Activated T-cell treated with anti-CD3 and anti-CD28 coated beads, Interleukin-2, amount 50 U/mL, for 1 hour (primary cell): ENCODE measurements at places on chromosomes 4 and X.
A peak's percentile ranks its signal among the peaks of the same experiment; 100 is the strongest.

DNA sequence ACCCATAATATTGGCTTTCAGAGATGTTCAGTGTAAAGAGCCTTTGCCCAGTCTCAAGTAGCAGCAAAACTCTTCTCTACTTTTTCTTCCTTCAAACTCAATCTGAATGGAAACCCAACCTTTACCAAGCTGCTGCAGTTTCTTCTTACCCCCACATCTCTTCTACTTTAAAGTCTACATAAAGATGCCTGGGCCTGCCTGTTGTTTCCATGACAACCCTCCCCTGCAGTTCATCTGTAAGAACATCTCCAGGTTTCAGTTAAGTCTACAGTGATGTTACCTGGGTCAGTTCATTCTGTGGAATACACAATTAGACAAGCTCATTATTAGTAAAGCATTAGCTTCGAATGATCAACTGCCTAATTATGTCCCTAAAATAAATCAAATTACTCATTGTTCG, 81.4 kb downstream of the SPANXN3 start:
- no peak for DNase-seq

- DNase-seq = peak; percentile 35
These were observed 564 bp downstream of the PGK1 start for GRCh38 chrX:78104447-78105176.

DNA sequence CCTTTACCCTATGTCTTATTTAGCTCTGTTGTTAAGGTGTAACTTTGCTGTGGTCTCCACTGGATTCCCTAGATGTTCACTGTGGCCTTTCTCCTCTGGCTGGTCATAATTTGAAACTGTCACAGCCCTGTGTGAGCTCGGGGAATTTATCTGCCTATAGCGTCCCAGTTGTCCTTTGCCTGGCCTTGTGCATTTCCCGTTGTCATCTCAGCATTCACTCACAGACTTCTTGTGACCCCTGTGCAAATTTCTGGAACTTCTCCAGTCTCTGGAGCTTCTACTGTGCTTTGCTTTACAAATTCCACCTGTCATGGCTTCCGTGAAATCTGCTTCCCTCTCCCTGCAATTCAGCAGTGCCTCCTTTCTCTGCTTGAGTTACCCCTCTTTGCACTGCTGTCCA, 106.7 kb downstream of the WWC2 start:
- DNase-seq = no peak

DNA sequence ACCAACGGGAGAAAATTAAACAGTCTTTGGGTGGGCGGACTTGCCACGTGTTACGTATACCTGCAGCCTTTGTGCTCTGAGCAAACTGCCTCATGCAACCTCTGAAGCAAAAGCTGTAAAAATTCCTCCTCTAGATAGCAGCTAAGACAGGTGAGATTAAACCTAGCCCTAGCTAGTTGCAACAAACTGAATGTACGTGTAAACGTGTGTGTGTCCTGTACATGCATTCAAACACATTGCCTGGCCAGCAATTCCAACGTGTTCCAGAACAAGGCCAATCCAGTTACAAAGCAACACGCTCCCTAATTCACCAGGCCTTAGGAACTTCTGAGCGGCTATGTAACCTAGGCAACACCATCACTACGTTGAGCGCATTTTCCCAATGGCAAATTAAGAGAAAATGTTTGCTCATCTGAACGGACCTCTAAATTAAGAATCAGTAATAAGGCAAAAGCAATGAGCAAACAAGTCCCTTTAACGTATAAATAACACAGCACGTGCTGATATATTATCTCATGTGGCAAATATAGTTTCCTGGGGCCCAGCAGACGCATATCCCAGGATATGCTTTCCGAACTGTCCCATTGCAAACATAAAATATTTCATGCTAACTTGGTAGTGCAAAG, 792 bp downstream of the PPID start:
- peak; percentile 22 for DNase-seq

DNA sequence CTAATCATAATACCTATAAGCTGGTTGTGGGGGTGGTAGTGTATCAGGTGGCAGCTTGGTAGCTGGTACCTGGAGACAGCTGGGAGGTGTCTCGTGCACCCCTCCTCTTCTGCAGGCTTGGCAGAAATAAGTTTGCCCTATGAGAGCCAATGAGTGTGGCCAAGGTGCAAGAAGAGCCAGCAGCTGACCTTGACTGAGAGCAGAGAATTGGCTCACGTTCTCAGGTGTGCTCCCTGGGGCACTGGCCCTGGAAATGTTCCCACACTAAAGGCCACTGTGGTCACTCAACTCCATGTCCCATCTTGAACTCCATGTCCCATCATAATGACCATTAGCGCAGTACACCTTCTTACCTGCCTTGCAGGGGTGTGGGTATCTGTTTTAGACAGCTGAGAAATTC, 13.4 kb downstream of the TRMT44 start:
- no peak for DNase-seq

- DNase-seq = no peak
These were observed 3.9 kb upstream of the FAAH2 start for GRCh38 chrX:57282568-57282967.

DNA sequence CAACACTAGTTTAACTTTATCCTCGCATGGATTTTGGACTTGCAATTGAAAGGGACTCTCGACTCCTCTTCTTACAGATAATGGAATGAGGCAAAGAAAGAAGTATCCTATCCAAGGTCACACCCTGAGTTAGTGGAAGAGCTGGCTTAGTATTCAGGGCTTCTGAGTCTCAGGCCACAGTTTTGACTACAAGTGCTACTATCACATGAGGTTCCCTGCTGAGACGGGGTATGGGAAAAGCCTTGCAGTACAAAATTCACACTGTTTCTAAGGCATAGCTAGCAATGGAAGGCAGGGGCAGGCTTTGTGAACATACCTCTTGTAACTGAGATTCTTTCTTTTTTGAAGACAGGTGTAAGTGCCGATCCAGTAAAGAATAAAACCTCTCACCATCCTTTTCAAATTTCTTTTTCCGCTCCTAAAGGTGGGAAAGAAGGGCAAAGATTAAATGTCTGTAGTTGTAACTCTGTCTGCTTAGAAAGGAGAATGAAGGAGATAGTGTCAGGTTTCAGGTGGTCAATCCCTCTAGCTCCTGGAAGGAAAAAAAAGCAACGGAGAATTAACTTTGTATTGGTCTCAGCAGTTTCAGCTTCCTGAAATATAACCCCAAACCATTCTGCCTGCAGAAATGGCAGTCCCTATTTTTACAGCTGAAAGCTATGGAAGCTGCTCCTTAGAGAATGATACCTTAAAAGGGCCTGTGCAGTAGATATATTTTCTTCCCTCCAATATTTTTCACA, 199.0 kb downstream of the OPHN1 start:
- DNase-seq = no peak

- DNase-seq = no peak
These were observed 177.4 kb upstream of the MAMLD1 start for GRCh38 chrX:150185766-150186165.

- no peak for DNase-seq
These were observed 735.6 kb downstream of the GLUD2 start for GRCh38 chrX:121782976-121783375.

DNA sequence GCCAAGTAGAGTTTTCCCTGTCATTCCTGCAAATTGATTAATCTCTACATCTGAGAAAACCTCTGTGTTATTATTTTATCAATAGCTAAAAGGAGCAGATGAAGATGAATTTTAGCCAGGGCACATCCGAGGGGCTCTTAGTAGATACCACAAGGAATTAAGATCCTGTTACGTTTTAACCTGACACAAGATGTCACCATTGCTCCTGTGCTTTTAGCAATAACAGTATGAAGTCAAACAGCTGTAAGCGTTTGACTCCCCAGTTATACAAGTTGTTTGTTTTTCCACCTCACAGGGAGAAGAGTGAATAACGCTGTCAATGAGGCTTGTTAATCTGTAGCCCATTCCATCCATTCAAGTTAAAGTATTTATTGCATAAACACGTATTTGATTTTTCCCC, 76.0 kb upstream of the AP1S2 start:
- DNase-seq = no peak

DNA sequence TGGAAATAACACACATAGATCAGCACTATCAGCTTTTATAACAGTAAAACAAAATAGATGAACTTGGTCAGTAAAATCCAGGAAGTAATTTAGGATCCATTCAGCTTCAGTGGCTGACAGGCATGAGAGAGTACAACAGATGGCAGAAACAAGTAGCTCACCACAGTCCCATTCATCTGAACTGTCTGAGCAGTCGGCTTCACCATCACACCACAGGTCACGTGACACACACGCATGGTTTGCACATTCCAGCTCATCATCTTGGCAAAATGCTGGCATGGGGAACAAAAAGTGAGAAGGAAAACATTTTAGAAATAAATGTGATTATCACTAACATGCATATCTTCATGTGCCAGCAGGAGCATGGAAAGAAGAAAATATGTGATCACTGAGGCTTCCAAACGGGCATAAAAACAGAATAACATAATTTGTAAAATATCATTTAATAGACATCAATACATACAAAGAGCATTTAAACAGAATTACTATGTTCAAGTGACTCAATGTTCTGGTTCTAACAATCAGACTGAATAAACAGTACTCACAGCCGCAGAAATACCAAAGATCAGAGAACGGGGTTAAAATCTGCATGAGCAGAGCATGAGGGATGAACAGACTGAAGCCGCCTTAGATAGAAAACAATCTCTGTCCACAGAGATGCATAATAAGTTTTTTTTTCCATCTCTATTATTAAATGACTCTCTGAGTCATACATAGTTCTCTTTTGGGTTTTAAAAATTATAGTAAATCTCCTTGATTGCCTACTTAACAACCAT, 158.1 kb downstream of the ATP10D start:
- DNase-seq = no peak

DNA sequence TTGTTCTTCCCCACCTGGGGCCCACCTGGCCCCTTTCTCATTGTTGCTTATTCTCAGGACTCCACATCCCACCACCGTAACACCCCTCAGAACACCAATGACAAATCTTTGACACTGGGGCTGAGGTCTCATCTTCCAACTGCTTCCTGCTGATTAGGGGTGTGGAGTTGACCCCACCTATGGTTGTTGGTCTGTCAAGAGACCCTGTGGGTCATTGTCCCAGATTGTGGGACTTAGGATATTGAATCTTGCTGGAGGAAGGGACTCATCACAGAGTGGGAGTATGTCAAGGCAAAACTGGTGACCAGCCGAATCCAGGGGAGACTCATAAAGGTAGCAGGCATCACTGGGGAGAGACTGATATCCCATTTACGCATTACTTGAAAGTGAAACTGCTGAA, 140.2 kb upstream of the PLAC1 start:
- no peak for DNase-seq

DNA sequence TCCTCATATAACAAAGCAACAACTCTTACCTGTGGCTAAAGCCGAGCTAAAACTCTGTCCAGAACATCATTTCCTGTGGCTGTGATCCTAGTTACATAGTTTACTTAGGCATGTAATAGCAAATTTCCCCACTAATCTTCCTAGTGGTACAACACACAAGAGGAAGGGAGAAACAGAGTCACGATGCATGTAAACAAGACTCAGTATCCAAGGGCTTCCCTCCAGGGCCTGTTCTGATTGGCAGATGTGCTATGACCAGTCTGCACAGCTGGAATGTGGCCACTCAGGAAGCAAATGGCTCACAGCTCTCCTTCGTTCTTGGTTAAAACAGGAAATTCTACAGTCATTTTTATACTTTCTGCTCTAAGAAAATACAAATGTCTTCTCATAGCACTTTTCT, 49.2 kb upstream of the PRSS48 start:
- no peak for DNase-seq

DNA sequence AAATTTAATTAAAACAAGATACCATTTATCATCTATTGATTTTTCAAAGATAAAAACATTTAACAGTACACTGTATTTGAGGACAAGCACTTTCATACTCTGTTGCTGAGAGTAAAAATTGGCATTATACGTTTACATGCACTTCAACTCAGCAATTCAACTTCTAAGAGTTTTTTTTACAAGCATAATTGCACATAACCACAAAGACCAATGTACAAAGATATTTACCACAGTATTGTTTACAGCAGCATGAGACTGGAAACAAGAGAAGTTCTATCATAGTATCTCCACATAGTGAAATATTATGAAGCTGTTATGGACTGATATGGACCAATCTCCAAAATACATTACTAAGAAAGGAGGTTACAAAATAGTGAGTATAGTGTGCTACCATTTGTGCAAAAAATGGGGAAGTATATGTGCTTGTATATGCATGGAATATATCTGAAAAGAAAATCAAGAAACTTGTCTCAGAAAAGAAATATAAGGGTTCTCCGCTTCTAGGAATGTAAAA, 10.9 kb downstream of the GAB3 start:
- DNase-seq = no peak

GRCh38 chr4:120481756-120482155, 415.1 kb upstream of the MAD2L1 start:
- DNase-seq = no peak

- no peak for DNase-seq
These were observed 80.9 kb downstream of the CNGA2 start for GRCh38 chrX:151815398-151815797.

GRCh38 chr4:126354784-126355183, 1040.0 kb downstream of the FAT4 start:
- DNase-seq = no peak

- no peak for DNase-seq
These were observed 8.0 kb downstream of the SLC9B1 start for GRCh38 chr4:103011378-103012025.

DNA sequence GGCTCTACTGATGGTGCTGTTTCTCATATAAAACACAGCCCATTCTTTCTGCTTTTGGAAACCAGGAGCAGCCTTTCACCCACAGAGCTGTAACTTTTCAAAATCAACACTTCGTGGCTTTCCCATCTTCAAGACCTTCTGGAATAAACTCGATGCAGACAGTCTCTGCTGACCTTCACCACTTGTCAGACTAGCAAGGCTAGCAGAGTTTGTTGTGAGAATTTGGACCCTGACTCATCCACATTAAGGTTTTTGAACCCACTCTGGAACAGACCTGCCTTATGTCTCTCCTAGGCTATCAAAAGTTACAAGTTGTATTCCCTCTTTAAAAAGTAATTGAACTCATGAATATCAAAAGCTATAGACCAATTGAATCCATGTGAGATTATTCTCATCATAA, 88.6 kb downstream of the MAML3 start:
- DNase-seq = no peak

DNA sequence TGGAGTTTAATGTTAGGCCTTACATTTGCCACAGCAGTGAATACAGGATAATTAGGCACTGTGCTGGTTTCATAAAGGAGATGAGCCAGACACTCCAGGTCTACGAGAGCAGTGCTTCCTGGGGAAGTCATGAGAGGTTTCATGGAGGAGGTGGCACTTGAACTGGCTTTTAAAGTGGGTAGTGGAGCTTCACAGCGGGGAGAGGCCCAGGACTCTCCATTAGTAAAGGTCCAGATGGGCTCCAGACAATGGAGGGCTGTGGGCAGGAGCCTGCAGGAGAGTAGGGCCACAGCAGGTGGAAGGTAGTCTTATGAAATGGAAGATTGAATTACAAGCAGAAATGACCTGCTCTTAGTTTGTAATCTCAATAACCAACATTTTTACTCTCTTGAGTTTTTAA, 29.0 kb downstream of the CLDN22 start:
- no peak for DNase-seq

DNA sequence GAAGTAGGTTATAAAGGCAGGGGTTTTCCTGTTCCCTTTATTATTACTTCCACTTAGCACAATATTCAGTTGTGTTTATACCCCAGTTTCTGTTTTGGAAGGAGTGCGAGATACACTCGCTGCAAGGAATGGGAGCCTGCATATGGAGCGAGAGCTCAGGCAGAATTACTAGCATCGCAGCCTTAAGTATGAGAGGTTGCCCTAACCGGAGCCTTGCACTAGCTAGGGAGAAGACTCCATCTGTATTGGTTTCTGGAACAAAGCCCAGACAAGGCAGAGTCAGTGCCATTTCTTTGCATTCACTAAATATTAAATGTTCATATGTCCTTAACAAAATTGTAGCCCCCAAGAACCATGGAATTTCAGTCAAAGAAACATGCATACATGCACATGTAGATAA, 6.2 kb upstream of the DCTD start:
- DNase-seq = no peak
